ENCODE measurements at places on chromosomes 16 and 17. TPM values are rescaled to one million over a fixed set of nuclear protein-coding genes. Genes with fewer than 3 reads are reported as not detected.

GRCh38 chr17:10612957-10613744 lies 44.0 kb downstream of the MYH3 start:
- no peak for DNase-seq

The ALDOC gene
- total RNA-seq, result 18.3 TPM

The FAM171A2 gene
- 53.7 TPM for total RNA-seq

DNA sequence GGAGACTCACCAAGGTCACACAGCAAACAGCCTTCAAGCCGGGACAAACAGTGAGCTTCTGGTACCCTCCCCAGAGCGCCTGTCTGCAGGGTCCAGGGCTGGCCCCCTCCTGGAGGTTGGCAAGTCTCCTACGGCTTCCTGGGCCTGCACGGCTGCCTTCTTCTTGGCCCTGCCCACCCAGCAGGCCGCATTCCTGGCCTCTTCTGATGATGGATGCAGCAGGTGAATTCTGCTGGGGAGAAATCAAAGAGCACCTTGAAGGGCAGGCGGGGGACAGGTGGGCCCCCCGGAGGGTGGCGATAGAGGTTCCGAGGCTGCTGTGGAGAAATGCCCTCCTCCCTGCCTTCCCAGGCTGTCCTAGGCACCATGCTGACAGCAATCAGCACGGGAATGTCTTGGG lies 3.8 kb upstream of the NOS2 start:
- DNase-seq, result no peak

DNA sequence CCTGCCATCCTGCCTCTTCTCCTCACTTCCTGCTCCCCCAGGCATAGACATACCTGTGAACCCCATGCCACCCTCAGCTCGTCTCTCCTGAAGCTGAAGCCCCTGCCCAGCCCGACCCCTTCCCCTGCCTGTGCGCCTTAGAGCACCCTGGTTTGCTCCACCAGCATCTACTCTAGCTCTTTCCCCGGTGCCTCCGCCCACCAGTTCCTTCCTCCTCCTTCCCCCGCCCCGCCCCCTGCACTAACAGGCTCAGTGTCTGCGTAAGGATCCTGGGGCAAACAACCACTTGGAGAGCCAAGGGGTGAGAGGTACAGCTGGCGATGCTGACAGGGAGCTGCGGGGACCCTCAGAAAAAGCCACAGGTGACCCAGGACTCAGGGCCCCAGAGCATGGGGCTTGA lies 1.9 kb downstream of the GPR142 start:
- DNase-seq, result no peak

GRCh38 chr17:82281502-82282238 lies 8.2 kb upstream of the CSNK1D start:
- no peak for DNase-seq

GRCh38 chr16:1336619-1337018 lies 3.2 kb downstream of the BAIAP3 start:
- DNase-seq, result no peak

DNA sequence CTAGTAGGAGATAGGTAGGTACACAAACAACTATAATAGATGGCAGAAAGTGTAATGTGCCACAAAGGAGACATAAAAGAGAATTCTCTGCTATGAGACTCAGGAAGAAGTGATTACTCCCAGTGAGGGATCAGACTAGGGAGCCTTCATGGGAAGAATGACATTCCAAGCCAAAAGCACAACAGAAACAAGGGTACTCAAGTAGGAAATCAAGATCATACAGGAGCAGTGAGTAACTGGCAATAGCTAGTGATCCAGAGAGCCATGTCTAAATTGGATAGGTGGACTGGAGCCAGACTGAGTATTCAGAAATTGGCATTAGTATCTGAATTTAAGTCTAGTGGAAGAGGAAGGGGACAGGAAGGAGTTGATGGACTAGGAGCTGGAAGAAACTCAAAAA lies 10.7 kb downstream of the RFFL start:
- DNase-seq, result no peak

GRCh38 chr17:1630662-1631061 lies 2.0 kb upstream of the SLC43A2 start:
- DNase-seq, result no peak

DNA sequence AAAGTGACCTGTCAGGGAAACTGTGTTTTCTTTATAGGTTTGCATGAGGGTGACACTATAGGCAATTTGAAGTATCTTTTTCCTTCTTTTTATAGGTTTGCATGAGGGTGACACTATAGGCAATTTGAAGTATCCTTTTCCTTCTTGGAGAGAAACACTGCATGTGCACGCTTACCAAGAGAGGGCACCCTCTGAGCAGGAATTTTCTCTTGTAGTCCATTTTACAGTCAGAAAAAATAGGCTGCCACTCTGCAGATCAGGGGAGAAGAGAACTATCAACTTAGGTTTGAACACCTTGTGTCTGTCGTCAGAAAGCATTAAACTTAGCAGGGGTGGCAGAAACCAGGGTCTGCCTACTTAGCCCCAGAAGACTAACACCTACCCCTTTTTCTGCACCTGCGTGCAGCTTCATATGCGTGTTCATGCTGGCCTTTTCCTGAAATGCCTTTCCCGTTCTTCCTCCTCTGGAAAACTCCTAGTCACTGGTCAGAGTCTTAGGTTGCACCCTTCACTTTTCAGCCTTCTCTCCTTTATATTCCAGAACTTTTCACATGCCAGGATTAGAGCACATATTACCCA lies 16.4 kb upstream of the SMIM36 start:
- DNase-seq, result peak; percentile 54

The SLC35G6 gene
- not detected for total RNA-seq

DNA sequence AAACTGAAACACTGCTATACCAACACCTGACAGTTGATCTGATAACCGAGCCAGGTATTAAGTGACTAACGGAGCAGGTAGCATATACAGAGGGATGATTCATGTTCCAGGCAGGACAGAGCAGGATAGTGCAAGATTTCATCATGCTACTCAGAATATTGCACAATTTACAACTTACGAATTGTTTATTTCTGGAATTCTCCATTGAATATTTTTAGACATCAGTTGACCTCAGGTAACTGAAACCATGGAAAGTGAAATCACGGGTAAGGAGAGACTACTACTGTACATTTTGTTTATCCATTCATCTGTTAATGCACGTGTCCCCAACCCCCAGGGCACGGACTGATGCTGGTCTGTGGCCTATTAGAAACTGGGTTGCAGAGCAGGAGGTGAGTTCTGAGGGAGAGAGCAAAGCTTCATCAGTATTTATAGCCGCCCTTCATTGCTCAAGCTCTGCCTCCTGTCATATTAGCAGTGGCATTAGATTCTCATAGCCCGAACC lies 14.5 kb upstream of the PPM1E start:
- no peak for DNase-seq

GRCh38 chr16:7351610-7352510 lies 19.2 kb downstream of the RBFOX1 start:
- DNase-seq, result no peak

GRCh38 chr17:20211246-20211645 lies 202.1 kb downstream of the SPECC1 start:
- DNase-seq, result no peak
